ENCODE measurements at places on chromosomes 4 and X.

DNA sequence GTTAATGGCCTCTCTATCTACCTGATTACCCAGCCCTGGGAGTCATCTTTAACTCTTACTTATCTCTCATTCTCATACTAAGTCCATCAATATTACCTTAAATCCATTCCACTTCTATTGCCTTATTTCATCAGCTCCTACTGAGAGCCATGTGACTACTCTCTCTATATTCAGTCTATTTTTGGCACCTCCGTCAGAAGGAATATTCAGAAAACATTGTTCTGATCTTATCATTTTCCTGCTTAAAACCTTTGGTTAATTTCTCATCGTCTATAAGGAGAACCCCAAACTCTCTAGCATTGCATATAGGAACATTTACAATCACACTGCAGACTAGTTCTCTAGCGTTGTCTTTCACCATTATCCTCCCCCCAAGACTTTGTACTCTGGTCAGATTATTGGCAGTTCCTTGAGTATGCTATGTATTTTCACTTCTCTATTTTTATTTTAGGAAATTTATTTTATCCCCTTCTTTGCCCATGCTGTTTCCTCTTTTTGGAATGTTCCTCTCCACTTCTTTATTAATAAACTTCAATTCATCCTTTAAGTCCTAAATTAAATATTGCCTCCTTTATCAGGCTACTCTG, 13.7 kb upstream of the AMMECR1 start:
- no peak for DNase-seq

DNA sequence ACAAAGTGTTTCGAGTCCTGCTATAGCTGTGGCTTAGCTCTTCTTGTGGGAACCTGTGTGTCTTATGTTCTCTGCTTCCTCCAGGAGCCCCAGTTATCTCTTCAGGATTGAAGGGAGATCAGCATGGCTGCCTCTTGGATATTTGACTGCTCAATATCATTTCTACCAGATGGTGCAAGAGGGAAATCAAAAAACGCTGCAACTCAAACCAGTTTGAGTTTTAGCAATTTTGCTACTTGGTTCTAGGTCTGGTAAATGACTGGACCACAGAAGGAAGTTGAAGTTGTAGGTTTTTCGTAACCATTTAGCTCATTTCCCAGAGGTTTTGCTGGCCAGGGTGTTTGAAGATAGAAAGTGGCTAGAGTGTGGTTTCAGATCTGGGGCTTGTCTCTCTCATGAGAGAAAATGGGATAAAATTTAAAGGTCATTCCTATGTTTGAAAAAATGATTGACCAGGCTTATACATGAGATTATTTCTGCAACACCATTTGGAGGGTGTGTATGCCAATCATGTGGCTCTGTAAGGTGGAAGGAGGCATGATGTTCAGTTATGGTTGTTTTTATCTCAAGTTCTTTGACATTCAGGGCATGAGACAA, 210.4 kb downstream of the SPRY1 start:
- no peak for DNase-seq

- peak; percentile 85 for DNase-seq
These were observed at the start of gene CRMP1 for GRCh38 chr4:5893004-5893580. Gene CRMP1 (minus strand): TSS chr4:5893086. CDS start chr4:5892969, 117 bp downstream.

DNA sequence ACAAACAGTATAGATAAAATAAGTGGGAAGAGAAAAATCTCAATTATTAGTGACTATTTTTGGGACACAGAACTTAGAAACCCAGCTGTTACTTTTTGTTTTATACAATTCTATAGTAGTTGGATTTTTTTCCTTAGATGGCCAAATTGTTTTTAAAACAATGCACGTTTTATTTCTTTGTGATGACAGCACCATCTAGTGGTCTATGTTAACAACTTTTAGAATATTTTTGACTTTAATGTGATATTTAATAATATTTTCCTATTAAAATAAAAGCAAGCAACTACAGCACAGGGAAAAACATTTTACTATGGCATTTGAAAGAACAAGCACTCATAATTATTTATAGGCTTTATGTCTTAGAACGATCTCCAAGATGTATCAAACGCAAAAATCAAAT, 5.6 kb upstream of the SMIM31 start:
- no peak for DNase-seq

DNA sequence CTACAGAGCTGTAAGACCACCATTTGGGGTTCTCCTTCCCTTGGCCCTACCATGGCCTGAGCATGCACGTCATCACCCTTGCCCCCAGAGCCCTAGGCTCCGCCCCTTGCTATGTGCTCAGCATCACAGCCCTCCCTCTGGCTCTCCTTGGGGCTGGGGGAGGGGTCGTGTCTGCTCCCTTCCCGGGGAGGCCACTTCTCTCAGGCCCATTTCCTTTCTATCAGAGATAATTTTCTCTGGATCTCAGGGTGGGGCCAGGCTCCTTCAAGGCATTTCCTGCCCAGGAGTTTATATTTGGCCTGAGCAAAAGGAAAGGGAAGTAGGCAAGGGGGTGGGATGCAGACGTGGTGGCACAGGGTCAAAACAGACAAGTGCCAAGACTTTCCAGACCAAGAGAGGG, 55.9 kb downstream of the STARD8 start:
- no peak for DNase-seq

DNA sequence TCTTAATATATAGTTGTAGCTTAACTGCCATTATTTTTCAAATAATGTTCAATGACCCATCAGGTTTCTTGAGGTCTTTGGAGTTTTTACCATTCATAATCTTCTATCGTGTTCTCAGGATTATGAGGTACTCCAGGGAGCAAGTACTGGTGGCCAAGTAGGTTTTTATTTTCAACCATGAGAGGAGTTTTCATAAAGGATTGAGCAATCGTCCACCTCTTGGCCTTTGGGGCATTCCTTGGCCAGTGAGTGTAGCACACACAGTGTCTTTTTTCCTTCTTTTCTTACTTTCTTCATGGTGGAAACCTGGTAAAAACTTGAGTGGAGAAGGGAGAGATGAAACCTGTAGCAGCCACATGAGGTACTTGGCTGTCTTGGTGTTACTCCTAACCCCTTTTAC, 567.0 kb upstream of the NR3C2 start:
- no peak for DNase-seq

DNA sequence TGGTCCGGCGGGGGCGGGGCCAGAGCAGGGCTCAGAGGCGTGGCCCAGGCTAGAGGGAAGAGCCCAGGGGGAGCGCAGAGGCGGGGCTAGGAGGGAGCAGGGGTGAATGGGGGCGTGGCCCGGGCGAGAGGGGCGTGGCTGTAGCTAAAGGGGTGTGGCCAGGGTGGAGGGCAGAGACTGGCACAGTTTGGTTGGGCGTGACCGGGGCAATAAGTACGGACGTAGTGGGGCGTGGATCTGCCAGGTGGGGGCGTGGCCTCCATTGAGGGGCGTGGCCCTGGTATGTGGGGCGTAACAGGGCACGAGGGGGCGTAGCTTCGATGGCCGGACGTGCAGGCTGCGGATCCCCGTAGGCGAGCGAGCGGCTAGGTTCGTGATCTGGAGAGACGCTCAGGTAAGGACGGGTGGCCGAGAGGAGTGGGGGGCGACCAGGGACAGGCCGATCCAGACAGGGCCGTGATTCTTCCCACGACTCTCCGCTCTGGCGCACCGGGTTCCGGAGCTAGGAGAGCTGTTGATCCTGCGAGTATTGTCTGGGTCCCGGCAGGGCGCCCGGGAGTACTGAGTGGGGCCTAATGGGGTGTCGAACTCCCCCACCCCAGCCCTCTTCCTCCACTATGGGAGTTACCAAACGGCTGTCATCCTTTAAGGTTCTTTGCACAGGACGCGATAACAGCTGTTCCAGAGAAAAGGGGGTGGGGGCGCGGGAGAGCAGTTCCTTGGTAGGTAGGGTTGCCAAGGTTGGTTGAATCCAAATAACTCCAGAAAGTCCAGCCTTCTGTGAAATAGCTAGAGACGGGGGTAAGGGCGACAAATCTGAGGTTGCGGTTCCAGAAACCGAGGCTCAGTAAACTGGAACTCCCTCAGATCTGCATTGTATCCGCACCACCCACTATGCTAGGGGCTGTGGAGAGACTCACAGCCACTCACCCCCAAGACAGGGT, at the start of gene CA5B:
TSS of gene CA5B (plus strand) at position 312 of the 944 bp plus-strand sequence. CDS start 11,754 bp downstream, outside the sequence.
- peak; percentile 100 for DNase-seq

- no peak for DNase-seq
These were observed 34.0 kb upstream of the CD38 start for GRCh38 chr4:15744016-15744545.

GRCh38 chrX:50614460-50614859, 143.8 kb upstream of the DGKK start:
- no peak for DNase-seq

GRCh38 chr4:57100979-57101651, 9.1 kb downstream of the IGFBP7 start:
- DNase-seq = no peak

DNA sequence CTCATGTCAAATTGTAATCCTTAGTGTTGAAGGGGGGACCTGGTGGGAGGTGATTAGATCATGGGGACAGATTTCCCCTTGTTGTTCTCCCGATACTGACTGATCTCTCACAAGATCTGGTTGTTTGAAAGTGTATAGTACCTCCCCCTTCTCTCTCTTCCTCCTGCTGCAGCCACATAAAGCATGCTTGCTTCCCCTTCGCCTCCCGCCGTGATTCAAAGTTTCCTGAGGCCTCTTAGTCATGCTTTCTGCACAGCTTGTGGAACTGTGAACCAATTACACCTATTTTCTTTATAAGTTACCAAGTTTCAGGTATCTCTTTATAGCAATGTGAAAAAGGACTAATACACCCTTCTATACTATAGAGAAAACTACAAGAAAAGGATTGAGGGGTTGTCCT, 1170.5 kb upstream of the AGA start:
- DNase-seq = no peak

GRCh38 chr4:8652181-8653078, 59.9 kb downstream of the CPZ start:
- no peak for DNase-seq

- no peak for DNase-seq
These were observed 141.5 kb upstream of the RBPJ start for GRCh38 chr4:26179316-26179760.

DNA sequence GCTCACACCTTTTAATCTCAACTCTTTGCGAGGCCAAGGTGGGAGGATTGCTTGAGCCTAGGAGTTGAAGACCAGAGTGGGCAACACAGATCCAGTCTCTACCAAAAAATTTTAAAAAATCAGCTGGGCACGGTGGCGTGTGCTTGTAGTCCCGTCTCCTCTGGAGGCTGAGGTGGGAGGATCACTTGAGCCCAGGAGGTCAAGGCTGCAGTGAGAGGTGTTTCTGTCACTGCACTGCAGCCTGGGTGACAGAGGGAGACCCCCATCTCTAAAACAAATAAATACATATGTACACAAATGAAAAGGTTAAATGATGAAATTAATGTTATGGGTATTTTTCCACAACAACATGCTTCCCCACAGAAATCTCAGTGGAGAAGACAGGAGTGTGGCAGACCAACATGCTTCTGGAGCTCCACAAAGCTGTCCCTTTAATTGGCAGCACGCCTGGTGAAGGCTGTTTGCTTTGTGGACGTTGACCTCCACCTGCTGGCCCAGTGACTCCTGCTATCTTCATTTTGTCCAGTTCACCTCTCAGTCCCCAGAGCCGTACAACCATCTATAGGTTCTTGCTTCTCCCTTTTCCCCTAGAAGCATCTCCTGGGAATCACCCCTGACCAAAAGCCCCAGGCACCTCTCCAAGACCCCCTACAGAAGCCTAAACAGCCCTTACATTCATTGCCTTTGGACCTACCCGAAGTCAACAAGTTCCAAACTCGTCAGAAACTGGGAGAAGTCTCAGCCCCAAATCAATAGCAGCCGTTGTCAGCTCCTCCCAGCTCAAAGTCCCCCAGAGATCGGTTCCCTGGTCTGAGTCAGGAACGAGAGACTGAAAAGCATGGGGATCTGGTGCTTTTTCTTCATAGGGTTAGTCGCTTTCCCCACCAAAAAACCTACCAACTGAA, 36.4 kb upstream of the CD99 start:
- DNase-seq = no peak

DNA sequence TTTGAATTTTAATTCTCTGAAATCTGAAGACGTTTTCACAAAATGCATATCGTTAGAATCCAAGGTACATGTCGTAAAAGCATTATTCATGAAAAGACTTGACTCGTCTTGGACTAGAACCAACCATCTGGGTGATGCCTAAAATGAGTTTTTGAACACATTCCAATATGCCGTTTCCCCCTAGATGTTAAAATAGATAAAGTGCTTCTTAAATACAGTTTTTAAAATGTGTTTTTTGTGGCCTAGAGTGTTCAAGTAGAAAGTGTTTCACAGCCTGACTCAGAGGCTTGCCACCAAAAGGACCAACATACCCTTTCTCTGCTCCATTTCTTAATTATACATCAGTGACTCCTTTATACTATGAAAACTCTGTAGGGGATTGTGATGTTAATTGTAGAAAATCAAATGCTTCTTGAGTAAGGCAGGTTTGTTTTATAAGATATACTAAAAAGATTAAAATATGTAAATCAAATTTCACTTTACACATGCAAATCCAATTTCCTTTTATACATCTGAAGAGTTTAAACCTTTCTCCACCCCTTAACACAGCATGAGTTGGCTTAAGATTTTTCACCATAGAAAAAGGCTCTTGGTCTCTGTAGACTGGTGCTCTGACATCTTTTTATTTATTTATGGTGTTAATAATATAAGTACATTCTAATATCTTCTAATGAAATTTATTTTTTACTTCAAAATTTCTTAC, 48.4 kb downstream of the PRKG2 start:
- no peak for DNase-seq

GRCh38 chrX:32520789-32521188, 690.6 kb downstream of the DMD start:
- no peak for DNase-seq

- DNase-seq = no peak
These were observed 229.3 kb downstream of the ANKRD50 start for GRCh38 chr4:124483048-124483906.

- no peak for DNase-seq
These were observed 58.3 kb upstream of the NOCT start for GRCh38 chr4:138957302-138957701.

DNA sequence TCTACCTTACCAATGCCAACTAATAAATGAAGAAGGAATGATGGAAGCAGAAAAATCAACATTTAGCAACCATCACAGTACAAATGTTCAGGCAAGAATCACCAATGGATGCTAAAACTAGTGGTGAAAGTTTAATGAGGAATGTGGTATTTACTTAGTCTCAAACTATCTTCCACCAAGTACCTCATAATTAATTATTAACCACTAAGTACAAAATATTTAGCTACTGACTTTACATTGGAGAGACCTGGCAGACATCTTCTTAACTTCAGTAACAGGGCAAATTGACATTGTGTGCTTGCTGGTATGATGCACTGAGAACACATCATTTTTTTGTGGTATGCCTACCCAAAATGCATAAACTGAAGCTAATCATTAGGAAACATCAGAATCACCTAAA, 82.4 kb downstream of the DLG3 start:
- no peak for DNase-seq

DNA sequence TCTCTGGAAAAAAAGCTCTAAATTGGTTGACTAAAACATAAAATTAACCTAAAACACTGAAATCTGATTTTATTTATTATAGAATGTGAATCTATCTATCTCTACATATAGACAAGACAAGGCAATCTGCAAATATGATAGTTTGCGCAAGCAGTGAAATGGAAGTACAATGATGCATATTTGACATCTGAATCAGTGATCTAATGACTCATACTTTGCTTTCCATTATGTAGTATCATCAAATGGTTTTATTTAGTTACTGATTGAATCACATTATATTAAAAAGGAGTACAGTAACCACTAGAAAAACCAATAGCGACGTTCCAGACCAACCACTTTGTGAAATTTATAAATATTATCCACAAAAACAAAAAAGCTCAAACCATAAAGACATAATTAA, 1969.3 kb downstream of the PCDH7 start:
- no peak for DNase-seq

GRCh38 chr4:175973027-175973923, 92.4 kb upstream of the WDR17 start:
- no peak for DNase-seq

GRCh38 chrX:106954041-106954440, 33.8 kb downstream of the CLDN2 start:
- DNase-seq = no peak

Data from nephron progenitor cell (in vitro differentiated cells).